ENCODE measurements at places on chromosomes 12 and 14. TPM values are rescaled to one million over a fixed set of nuclear protein-coding genes. Genes with fewer than 3 reads are reported as not detected.

Gene SVOP
- total RNA-seq: under 0.01 TPM

Gene MARK3
- total RNA-seq: 79.2 TPM

Gene ATF7IP
- 47.7 TPM for total RNA-seq

Gene KRT75
- 1.4 TPM for total RNA-seq

Gene DEGS2
- total RNA-seq: 0.13 TPM
